ENCODE measurements at places on chromosomes 4 and X.

DNA sequence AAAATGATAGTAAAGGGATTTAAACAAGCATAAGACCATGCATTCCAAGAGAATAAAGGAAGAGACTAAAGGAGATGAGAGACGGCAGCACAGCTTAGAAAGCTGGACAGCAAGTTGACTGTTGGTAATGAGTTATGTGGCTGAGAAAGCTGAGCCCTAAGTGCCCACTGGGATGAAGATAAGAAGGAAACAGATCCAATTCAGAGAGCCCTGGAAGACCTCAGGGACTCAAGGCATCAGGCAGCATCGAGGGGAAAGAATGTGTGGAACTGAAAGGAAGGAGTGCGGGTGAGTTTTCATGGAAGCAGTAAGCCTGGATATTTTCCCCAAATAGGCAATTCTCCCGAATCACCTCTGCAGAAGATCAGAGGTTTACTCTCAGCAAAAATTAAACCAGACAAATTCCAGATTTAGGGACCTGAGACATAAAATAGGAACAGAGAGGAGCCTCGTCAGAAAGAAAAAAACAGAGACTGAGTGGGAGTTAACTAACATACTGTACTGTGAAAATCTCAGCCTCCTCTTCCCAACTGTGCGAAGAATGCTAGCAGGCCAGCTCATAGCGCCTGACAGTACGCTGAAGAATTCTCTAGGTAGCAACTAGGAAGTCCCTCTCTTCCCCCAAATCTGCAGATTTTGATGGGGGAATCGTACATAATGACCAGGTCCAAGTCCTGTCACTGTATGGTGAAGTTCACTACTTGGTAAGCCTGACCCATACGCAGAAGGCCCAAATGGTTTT, 187.7 kb upstream of the TAPT1 start:
- no peak for DNase-seq

DNA sequence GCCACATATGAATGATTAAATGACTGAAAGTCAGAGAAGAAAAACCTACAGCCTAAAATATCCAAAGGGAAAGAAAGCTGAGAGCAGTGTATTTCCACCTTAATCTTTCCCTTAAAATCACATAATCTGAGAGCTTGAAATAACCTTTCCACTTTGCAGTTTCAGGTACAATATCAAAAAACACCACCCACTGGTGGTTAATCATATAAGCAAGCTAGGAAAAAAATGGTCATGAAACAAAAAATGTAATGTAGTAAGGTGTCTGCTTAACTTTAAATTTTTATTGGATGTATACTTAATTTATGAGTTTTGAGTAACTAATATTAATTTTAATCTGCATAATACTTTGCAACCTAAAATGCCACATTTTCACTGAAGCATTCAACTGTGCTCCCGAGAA, 3.2 kb downstream of the PRDM5 start:
- DNase-seq, result no peak

DNA sequence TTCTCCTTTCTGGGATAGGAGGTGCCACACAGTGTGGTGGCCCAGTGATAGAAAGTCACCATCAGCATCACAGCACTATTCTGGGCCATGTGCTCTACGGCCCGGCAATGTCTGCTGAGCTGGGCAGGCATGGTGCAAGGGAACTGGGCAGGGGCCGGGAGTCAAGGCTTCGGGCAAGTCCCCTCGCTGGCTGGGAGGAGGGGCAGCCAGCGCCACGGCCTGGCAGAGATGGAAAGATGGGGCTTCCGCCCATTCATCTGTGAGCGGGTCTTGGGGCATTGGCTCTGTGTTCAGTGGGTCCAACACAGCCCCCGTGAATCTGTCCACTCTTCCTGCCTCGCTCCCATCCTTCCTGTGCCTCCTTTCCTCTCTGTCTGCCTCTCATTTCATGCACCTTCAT, 7.1 kb upstream of the ATP2B3 start:
- DNase-seq, result no peak

- DNase-seq, result no peak
Measured at GRCh38 chr4:149493492-149493891, 322.2 kb downstream of the IQCM start.
